Mucosa of descending colon (tissue), 3 donors: ENCODE measurements at places on chromosomes 5 and 9.

- DNase-seq, result no peak
Observed at GRCh38 chr9:116695438-116695837, 8.3 kb downstream of the TRIM32 start.

DNA sequence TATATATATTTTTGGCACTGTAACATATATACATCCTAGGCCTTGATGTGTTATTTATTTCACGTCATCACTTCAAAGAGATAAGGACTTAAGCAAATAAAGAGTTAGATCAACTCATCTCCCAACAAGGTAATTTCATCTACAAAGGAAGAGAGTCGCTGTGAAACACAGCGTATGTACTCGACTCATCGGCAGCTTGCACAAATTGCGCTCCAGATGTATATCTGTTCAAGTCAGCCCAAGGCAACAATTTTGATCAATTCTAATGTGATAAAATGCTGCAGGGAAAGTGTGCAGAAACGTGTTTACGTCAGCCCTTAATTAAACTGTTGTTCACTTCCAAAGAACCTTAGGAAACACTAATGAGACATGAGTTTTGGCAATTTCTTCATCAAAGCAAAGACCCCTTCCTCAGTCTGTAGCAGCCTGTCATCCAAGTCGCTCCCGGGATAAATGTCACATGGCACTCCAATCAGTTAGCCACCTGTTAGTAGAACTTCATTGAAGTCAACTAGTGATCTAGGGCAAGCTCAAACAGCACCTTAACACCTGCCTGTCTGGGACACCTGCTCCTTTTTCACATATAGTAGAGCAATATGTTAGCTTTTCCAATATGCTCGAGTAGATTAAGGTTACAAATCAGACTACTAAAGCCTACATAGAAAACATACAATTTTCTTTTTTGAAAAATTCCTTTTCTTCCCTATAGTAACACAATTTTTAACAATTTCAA, 182.4 kb downstream of the NFIB start:
- no peak for DNase-seq

DNA sequence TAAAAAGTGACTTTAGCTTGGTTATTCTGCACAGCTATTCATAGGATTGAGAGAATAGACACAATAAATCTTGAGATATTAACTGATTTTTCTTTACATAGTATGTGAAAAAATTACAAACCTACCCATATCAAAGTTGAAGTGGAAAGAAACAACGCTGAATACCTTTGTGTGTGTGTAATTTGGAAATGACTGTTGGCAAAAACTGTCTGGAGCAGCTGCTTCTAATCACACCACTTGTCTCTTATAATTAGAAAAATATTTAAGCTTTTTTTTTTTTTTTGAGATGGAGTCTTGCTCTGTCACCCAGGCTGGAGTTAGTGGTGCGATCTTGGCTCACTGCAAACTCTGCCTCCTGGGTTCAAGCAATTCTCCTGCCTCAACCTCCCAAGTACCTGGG, 110.8 kb upstream of the POC5 start:
- no peak for DNase-seq

- DNase-seq, result no peak
Observed at GRCh38 chr5:178198706-178199105, 5.6 kb upstream of the HNRNPAB start.

DNA sequence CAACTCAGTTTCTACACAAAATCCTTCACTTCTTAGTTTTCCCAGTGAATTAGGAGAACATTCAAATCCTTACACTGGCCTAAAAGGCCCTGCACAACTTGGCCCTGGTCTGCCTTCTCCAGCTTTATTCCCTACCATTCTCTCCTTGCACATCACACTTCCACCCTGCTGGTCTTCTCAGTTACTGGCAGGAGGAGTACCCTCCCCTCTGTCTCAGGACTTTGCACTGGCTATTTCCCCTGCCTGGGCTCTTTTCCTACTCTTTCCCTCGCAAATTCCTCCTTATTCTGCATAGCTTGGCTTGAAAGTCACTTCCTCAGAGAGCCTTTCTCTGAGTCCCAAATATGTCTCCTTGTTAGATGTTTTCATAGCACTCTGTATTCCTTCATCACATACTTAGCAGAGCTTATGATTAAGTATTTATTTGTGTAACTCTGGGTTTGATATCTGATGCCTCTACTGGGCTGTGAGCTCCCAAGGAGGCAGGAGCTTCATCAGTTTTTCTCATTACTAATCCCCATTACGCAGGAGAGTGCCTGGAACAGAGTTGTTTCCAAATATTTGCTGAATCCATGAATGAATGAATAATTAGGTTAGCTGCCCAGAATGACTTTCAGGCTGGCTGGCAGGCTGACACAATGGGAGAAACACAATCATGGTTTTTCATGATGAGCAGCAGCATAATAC, 159.8 kb upstream of the KLF9 start:
- DNase-seq, result no peak

- no peak for DNase-seq
Observed at GRCh38 chr5:138033907-138034306, 1.0 kb upstream of the FAM13B start.

DNA sequence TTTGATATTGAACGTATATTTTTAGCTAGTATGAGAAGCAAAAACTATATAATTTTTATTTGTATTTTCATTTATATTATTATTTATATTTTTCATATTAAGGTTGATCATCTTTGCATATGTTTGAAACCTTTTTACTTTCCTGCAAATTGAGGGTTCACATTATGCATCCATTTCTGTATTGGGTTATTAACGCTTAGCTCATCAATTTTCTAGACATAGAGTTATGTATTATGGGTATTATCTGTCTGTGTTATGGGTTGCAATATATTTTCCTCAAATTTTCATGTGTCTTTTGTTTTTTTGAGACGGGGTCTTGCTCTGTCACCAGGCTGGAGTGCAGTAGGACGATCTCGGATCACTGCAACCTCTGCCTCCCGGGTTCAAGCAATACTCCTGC, 2377.0 kb upstream of the WWC1 start:
- no peak for DNase-seq

DNA sequence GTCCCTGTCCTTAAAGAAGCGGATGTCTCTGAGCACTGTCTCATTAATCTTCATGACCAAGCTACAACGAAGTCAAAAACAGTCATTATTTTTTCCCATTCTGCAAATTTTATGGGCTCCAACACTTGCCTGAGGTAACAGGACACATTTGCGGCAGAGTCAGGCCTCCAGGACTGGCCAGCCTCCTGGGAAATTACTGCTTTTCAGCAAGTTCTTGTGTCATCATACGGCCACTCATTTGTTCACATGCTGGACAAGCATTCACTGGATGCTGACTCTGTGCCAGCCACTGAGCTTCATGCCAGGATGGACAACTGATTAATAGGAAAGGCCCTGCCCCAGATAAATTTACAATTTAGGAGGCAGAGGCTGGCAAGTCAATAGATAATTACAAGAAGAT, 305.7 kb downstream of the ACTL7B start:
- no peak for DNase-seq

DNA sequence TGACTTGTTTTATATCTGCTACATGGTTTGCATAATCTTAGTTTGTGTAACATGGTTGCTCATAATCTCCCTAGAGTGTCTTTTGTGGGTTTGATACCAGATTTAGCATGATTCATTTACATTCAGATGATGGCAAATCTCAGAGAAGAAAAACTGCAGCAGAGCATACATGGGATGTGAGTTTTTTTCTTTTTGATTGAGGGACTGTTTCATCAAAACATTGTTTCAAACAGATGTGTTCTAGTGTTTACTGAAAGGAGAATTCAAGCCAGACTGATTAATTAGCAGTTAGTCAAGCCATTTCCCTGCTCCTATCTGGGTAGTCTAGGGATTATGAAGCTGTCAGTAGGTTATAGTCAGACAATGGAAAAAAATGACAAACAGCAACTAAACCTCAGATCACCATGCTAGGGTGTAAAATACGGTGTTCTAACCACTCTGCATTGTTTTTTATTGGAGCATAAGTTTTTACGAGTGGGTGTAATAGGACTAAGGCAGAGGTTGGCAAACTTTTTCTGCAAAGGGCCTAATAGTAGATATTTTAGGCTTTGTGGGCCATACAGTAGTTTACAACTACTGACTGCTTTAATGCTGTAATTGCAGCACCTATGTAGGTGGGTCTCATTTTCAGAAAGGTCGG, 10.5 kb upstream of the GDNF start:
- no peak for DNase-seq

- DNase-seq, result no peak
Observed at GRCh38 chr5:148626081-148626613, 28.2 kb downstream of the HTR4 start.

DNA sequence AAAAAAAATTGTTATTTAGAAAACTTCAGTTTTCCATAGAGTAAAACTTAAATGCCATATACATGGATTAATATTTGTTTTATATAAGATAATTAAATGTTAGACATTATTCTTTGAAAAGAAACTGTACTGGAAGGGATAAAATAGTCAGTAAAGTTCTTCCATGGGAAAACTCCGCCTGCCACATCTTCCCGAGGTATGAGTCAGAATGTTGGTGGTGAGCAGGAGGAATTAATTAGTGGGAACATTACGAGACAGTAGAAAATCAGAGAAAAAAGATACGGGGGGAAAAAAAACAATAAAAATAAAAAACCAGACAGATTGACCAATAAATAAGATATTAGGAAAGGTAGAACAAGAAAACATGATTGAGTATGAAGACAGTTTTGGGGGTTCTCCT, 930.3 kb upstream of the C9orf72 start:
- no peak for DNase-seq

DNA sequence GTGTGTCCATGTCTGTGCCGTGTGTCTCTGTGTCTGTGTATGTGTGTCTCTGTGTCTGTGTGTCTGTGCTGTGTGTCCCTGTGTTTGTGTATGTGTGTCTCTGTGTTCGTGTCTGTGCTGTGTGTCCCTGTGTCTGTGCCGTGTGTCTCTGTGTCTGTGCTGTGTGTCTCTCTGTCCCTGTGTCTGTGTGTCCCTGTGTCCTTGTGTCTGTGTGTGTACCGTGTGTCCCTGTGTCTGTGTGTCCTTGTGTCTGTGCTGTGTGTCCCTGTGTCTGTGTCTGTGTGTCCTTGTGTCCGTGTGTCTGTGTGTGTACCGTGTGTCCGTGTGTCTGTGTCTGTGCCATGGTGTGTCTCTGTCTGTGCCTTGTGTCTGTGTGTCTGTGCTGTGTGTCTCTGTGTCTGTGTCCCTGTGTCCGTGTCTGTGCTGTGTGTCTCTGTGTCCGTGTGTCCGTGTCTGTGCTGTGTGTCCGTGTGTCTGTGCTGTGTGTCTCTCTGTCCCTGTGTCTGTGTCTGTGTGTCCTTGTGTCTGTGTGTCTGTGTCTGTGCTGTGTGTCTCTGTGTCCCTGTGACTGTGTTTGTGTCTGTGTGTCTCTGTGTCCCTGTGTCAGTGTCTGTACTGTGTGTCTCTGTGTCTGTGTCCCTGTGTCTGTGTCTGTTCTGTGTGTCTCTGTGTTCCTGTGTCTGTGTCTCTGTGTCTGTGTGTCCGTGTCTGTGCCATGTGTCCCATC, 23.2 kb downstream of the CACNA1B start:
- no peak for DNase-seq

- DNase-seq, result no peak
Observed at GRCh38 chr5:156245895-156246294, 81.1 kb upstream of the SGCD start.

- DNase-seq, result no peak
Observed at GRCh38 chr5:72692231-72692637, 124.2 kb upstream of the TNPO1 start.

DNA sequence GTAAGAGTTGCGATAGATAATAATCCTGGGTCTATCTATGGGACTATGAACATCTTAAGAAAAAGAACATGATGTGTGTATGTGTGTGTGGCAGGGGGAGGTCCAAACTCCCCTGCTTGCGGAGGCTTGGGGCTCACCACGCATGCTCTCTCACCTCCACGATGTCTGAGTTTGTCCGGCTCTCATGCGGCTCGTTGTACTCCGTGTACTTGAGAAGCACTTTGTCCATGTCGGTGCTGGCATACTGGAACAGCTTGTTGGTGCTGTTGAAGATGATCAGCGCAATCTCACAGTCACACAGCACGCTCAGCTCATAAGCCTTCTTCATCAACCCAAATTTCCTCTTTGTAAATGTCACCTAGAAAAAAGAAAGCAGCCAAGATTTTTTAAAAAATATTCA, 78.5 kb downstream of the MEF2C start:
- no peak for DNase-seq

- no peak for DNase-seq
Observed at GRCh38 chr5:130890610-130891009, 274.4 kb downstream of the HINT1 start.

DNA sequence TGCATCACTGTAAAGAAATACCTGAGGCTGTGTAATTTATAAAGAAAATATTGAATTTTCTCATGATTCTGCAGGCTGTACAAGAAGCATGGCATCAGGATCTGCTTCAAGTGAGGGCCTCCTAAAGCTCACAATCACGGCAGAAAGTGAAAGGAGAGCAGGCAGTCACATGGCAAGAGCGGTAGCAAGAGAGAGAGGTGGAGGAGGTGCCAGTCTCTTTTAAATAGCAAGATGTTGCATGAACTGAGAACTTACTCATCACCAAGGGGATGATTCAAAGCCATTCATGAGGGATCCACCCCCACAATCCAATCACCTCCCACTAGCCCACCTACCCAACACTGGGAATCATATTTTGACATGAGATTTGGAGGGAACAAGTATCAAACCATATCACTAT, 184.5 kb upstream of the PAPPA start:
- DNase-seq, result no peak

DNA sequence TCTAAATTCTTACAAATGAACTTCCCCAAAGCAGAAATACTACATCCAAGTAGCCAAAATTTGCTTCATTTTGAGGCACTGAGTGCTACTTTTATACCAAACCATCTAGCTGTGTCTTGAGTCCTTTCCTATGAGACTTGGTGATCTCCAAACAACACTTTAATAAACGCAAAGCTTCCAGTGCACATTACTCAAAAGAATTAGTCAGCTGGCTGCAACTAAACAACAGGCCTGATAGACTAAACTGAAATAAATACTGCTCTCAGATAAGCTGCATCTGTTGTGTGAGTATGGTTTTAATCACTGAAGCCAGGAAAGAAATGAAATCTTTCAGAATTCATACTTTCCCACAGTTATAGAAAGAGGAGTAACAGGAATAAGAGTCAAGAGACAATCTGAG, 80.3 kb downstream of the VCAN start:
- DNase-seq, result no peak

- DNase-seq, result no peak
Observed at GRCh38 chr5:15827741-15828140, 327.8 kb downstream of the FBXL7 start.

GRCh38 chr9:69882998-69883565, 62.5 kb downstream of the CFAP95 start:
- DNase-seq, result no peak

- DNase-seq, result no peak
Observed at GRCh38 chr5:160496334-160496733, 74.7 kb downstream of the PTTG1 start.

DNA sequence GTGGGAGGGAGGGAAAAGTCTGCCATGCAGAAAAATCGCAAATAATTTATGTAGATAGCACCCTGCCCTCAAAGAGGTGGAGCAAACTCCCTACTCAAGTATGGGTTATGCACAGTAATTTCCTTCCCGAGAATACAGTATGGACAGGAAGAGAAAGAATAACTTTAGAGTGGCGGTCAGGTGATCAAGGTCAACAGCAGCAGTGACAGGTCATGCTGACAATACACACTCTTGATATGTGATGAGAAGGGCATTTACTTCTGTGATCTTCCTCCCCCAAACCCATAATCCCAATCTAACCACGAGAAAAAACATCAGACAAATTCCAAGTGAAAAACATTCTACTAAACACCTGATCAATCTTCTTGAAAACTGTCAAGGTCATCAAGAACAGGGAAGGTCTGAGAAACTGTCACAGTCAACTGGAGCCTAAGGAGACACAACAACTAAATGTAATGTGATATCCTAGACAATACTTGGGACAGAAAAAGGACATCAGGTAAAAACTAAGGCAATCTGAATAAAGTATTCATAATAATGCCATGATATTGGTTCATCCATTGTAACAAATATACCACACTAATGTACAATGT, 11.7 kb downstream of the BICD2 start:
- no peak for DNase-seq
